Activated CD8-positive, alpha-beta memory T cell treated with anti-CD3 and anti-CD28 coated beads for 4 hours (primary cell): ENCODE measurements at places on chromosomes 6 and 20.

GRCh38 chr6:65999288-65999791 is 292.3 kb upstream of the EYS start:
- no peak for DNase-seq

DNA sequence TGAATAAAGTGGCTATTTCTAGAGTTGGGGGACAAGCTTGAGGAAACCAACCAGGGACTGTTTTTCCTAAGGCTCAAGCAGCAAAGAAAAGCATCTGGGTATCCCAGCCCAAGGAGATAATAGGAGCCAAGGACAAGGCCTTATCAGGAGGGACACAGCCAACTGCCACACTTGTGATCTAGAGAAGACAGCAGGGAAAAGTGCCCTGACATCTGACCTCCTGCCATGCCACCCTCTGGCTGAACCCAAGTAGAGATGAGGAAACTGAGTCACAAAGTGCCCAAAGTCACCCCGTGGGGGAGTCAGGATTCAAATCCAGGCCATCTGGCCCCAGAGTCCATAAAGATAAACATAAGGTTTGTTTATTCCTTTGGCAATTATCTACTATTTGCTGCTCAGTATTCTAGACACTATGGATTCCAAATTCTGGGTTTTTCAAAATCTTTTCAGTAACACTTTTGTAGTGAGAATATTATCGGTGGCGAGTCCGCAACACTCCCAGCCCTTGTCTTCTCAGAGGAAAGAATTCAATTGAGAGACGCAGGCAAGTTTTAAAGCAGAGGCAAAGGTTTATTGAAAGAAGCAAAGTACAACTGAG is 3.5 kb upstream of the LBP start:
- no peak for DNase-seq

- DNase-seq = no peak
These were observed 188.2 kb downstream of the CDKAL1 start for GRCh38 chr6:20722455-20722854.

DNA sequence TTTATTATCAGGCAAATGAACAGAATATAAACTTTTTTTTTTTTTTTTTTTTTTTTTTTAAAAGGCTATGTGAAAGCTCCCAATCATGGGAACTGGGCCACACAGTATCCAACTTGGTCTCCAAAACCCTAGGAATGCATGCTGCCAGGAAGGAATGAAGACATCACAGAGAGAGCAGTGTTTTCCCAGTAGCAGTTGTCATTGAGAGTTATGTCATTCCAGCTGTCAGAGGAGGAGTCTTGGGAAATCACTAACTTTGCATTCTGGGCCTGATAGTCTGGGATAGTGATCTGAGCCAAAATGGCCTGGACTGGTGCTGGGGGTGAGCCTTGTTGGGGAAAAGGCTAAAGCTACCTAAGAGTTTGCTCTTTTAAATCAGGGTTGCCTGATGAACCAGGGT is 231.3 kb upstream of the MAP3K7 start:
- no peak for DNase-seq

GRCh38 chr6:28651161-28651560 is 125.5 kb downstream of the GPX5 start:
- no peak for DNase-seq

DNA sequence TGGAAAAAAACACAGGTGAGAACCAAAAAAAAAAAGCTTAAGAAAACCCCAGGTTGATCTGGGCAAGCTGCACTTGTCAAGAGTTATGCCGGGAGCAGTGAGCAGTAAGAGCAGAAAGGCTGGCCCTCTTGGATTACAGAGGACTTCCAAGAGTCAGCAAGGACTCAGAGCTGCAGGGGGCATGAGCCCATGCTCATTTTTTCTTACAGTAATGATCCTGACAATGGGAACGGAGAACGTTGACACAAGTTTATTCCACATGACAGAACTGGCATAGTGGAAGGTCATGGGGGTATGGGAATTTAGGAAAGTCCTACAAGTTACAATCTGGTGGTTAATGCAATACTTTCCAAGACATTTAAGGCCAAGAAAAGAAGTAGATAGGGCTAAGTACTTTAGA is 256.6 kb downstream of the GMDS start:
- DNase-seq = no peak

- no peak for DNase-seq
These were observed 7.8 kb upstream of the PLTP start for GRCh38 chr20:45919542-45920399.

DNA sequence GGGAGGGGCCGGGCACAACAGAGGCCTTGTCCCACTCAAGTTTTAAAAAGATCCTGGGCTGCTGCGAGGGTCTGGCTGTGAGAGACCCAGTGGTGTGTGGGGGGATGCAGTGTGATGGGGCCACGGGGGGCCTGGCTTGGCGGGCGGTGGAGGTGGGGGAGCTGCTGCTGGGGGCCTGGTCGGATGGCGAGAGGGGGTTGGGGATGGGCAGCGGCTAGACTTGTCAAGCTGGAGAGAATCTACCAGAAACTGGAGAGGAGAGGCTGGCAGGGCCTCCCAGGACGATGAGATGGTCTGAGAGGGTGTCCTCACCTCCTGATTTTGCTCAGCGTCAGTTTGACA is 5.1 kb downstream of the RPS21 start:
- no peak for DNase-seq

- DNase-seq = no peak
These were observed 116.7 kb downstream of the SIM1 start for GRCh38 chr6:100347901-100348550.

GRCh38 chr6:50289366-50289765 is 239.6 kb upstream of the DEFB112 start:
- no peak for DNase-seq

DNA sequence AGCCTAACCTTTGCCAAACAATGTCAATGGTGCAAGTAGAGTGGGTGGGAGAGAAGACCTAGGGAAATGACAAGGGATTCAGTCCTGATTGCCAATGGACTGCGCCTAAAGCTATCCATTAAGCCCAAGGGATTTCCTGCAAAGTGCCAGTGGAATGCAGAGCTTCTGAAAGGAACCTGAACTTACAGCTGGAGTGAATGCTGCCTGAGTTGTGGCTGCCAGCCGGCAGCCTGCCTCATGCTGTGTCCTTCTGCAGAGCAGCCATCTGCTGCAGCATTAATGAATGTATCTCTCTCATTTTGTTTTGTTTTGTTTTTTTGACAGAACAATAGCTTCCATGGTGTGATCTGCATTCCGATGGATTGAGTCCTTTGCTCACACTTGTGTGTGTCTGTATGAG is 44.7 kb downstream of the SLC35F1 start:
- no peak for DNase-seq

DNA sequence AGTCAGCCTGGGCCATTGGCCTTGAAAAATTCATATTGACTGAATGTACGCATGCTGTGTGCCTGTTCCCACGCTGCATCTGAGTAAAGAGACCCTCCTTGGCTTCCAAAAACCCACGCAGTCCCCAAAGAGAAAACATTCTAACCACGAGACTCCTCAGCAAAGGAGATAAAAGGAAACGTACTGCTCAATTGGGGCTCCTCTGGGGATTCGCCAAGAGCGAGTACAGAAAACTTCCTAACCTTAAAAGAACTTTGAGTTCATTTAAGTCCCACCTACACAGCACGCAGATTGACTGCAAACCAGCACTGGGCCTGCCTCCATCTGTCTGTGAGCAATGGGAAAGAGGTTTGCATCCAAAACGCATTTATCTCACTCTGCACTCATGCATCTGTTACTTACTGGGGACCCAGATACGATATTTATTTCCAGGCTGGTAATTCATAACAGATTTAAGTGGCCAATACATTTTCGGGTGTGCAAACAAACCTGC is 505.9 kb upstream of the CHD6 start:
- DNase-seq = no peak

DNA sequence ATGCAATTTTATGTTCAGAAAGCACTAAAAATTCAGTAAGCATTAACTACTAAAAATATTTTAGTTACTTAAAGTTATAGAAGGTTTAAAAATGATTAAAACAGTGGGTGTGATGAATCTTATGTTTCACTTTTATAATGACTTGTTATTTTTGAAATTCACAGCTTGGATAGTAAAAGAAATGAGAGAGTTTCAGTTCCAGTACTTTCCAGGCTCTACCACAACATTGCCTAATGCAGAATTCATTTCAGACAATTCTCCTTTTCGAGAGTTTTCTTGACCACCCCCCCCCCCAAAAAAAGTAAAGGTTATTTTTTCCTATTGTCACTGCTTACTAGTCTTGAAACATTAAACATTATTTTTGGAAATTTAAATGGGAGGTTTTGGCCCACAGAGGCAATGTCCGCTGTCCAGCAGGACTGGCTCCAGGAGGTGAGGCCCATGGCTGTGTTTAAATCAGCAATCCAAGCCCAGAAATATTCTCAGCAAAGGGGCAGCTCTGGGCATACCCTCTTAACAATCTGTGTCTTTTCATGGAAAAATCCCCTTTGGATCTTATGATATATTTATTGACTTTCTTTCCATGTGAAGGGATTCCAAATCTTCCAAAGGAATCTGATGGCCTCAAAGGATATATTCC is 519.9 kb downstream of the MAFB start:
- no peak for DNase-seq

GRCh38 chr6:113433335-113433991 is 423.7 kb upstream of the MARCKS start:
- DNase-seq = no peak

GRCh38 chr20:46774943-46775560 is 65.6 kb downstream of the SLC2A10 start:
- no peak for DNase-seq

GRCh38 chr20:49608752-49609670 is 41.1 kb upstream of the PTGIS start:
- peak; percentile 52 for DNase-seq

- no peak for DNase-seq
These were observed 19.5 kb downstream of the GSTA4 start for GRCh38 chr6:52975580-52975979.

DNA sequence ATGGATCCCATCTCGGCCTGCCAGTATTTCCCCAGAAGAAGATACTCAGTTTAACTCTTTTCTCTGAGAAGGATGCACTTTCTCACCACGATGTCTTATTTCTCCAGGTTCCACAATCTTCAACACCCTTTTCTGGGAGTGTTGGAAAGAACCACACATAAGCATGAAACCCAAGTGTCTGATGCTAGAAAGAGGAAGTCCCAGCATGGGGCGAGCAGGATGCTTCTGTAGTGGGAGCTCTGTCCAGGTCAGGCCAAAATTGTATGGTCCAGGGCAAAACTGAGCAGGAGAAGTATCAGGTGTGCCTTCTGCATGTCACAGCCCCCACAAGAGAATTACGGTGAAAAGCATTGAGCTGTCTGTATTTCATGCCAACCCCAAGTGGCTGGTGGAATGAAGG is 11.0 kb downstream of the TREM1 start:
- DNase-seq = no peak

DNA sequence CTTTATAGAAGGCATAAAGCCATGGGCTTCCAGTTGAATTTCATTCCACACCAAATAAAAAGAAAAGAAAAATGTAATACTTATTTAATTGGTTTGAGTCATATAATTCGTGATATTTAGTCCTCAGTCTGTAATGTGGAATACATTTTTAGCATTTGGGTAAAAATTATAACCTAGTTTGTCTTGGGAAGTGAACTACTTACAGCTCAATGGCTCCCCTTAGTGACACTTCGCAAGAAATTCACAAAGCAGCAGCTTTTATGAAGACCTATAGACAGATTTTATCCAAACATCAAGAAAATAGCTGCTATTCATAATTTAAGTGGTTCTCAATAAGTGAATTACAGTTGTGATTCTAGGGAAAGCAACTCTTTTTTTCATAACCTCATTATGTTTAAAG is 72.1 kb downstream of the RSPO3 start:
- no peak for DNase-seq

GRCh38 chr6:4129446-4129845 is 5.9 kb downstream of the ECI2 start:
- no peak for DNase-seq
